ENCODE measurements at places on chromosomes 3 and 15.

DNA sequence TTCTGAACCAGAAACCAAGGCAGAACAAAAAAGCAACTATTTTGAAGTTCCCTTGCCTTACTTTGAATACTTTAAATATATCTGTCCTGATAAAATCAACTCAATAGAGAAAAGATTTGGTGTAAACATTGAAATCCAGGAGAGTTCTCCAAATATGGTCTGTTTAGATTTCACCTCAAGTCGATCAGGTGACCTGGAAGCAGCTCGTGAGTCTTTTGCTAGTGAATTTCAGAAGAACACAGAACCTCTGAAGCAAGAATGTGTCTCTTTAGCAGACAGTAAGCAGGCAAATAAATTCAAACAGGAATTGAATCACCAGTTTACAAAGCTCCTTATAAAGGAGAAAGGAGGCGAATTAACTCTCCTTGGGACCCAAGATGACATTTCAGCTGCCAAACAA lies 4.6 kb downstream of the DTX3L start:
- no peak for DNase-seq

GRCh38 chr3:99248913-99249312 lies 347.4 kb upstream of the DCBLD2 start:
- no peak for DNase-seq

- DNase-seq, result no peak
These were observed 105.8 kb downstream of the P3H2 start for GRCh38 chr3:190014940-190015339.

DNA sequence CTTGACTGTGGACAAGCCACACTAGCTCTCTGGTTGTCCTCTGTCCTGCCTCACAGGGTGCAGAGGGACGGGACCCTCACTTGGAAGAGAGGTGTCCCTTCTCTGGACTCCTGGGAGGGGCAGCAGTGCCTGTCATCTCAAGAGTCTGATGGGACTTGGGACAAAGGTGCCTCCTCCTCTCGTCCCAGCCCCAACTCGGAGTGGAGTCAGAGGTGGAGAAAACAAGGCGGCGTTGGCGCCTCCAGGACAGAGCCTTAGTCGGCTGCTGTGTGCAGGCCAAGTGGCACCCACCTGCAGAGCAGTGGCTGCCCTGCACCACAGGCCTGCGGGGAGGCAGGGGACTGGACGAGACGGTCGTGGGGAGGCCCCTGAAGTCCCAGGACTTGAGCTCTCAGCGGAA lies 9.4 kb upstream of the SEC13 start:
- no peak for DNase-seq

DNA sequence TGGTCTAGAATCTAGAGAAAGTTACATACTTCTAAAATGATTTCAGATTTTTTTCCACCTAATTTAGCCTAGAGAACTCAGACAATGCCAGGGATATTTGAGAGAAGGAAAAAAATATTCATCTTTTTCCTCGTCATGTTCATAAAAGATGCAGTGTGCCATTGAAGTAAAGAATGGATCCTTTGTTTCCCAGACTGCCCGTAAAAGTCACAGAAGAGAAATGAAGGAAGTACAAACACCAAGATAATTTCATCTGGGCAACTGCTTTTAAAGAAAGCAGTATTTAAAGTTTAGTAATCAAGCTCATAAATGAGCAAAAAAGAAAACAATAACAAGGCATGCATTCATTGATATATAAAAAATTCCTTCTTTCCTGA lies 47.2 kb downstream of the TTC23 start:
- DNase-seq, result no peak

- DNase-seq, result no peak
These were observed 59.8 kb upstream of the USP3 start for GRCh38 chr15:63444611-63445010.

GRCh38 chr3:48596676-48597407 lies 1.7 kb upstream of the COL7A1 start:
- DNase-seq, result no peak

GRCh38 chr15:72890043-72890442 lies 106.5 kb upstream of the ADPGK start:
- no peak for DNase-seq

GRCh38 chr3:196081002-196081833 lies 672 bp downstream of the TFRC start:
- peak; percentile 10 for DNase-seq
